CD8-positive, alpha-beta memory T cell (primary cell): ENCODE measurements at places on chromosomes 12 and 14. TPM values are rescaled to one million over a fixed set of nuclear protein-coding genes. Genes with fewer than 3 reads are reported as not detected.

Gene KIAA0586
- polyA plus RNA-seq = 19.3 TPM

Gene VASH1
- 1.4 TPM for polyA plus RNA-seq

Gene AHNAK2
- polyA plus RNA-seq = not detected

- no peak overlapping the region for H3K4me3 ChIP-seq
- no peaks in the 10 kb centered on the region for H3K4me1 ChIP-seq
- no peak overlapping the region for H3K27ac ChIP-seq
Measured at GRCh38 chr12:62794218-62794583, 140.7 kb downstream of the PPM1H start.

DNA sequence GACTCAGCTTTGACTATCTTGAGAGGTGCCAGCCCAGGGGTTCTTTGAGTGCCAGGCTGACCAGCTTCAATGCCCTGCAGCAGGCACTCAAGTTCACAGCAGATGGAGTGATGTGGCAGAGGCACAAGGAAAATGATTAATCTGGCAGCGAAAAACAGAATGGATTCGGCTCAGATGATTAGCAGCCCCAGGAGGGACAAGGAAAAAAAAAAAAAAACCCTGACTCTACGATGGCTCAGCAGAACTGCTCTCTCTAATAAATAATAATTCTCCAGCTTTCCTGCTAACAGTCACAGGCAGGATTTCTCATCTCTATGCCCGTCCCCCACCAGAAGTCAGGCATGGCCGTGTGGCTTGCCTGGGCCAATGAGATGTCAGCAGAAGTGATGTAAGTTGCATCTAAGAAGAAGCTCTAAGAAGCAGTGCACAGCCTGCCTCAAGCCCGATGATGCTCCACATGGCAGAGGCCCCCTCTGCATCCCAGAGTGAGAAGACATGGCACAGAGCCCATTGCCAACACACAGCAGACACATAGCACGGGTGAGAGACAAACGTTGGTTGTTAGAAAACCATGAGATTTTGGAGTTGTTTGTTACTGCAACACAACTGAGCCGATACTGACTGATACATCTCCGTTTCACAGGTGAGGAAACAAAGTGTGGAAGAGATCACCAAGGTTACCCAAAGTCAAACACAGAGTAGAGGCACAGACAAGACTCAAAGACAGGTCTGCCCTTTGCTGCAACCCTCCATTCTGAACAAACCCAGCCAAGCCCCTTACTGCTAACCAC, 111.0 kb downstream of the SCARB1 start:
- H3K4me3 ChIP-seq = no peak overlapping the region
- H3K36me3 ChIP-seq = no peaks in the 10 kb centered on the region
- no peak for DNase-seq
- peaks cover 7% of the 10 kb centered on the region for H3K4me1 ChIP-seq

DNA sequence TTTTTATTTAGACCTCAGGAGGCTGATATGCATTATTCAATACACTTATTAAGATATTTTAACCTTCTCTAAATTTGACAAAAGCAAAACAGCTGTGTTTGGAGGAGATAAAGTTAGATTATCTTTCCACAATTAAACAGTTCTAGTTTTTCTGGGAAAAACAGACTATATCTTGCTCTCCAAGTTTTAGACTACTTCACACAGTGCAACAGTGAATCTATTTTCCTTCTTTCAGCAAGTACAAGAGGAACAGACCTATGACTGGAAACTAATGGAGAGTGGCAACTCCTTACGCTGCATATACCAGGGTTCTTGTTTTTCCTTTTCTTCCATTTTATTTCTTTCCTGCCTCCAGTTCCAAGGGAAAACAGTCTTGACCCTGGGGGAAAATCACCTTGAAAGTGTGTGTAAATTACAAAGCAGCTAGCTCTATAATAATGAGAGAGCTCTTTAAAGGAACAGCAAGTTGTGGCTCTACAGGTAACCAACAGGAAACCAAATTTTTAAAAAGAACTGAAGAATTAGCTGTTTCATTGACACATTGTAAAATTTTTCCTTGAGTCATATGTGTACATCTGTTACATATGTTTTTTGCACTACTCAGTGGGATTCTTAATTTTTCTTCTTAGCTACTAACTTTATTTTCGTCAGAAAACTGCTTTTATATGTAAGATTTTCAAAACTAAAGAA, 27.4 kb downstream of the DNM1L start:
- peaks cover 5% of the 10 kb centered on the region for H3K36me3 ChIP-seq
- no peaks in the 10 kb centered on the region for H3K4me1 ChIP-seq
- DNase-seq = no peak
- no peak overlapping the region for H3K4me3 ChIP-seq
- H3K27ac ChIP-seq = peak overlapping the region; percentile 24
- H3K27me3 ChIP-seq = no peaks in the 10 kb centered on the region

DNA sequence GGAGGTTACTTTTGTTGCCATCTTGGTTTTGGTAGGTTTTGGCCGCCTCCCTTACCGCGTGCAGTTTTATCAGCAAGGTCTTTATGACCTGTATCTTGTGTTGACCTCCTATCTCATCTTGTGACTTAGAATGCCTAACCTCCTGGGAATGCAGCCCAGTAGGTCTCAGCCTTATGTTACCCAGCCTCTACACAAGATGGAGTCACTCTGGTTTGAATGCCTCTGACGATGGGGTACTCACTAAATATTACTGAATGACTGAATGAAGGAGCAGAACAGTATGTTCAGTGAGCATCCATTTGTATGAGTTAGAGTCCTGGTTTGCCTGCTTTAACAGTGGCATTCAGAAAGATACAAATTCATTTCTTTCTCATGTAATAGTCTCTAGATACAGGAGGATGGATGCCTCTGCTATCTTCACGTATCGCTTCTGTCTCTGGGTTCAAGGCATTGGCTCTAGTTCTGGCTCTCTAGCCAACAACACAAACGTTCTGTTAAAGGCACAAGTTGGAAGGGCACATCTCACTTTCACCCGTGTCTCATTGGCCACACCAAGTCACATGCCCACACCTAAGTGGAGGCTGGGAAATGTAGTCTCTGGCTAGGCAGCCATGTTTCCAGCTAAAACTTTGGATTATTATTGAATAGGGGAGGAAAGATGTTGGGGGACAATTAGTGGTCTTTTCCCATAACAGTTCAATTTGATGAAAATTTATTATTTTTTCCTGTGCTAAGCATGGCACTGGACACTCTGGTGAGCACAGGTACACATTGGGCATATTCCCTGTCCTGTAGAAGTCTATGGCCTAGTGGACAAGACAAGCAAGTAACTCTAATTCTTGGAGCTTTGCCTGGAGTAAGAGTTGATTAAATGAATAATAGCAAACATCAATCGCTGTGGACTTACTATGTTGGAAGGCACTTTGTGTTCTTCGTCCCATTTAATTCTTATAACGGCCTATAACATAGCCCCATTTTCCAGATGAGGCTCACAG, 75.2 kb upstream of the RPH3A start:
- no peaks in the 10 kb centered on the region for H3K36me3 ChIP-seq
- no peak overlapping the region for H3K27ac ChIP-seq
- H3K4me1 ChIP-seq = no peaks in the 10 kb centered on the region
- no peaks in the 10 kb centered on the region for H3K27me3 ChIP-seq
- no peak for DNase-seq
